Nucleus accumbens (tissue), 56 donors: ENCODE measurements at places on chromosomes 11 and 22.

GRCh38 chr22:47445212-47445611 is 682.8 kb downstream of the TBC1D22A start:
- no peak for DNase-seq

GRCh38 chr11:69459848-69460539 is 21.5 kb upstream of the LINC01488 start:
- no peak for DNase-seq

- DNase-seq: no peak
Measured at GRCh38 chr11:122681735-122682134, 26.2 kb downstream of the UBASH3B start.

GRCh38 chr11:9740202-9740883 is 76.5 kb downstream of the SWAP70 start:
- DNase-seq: no peak

DNA sequence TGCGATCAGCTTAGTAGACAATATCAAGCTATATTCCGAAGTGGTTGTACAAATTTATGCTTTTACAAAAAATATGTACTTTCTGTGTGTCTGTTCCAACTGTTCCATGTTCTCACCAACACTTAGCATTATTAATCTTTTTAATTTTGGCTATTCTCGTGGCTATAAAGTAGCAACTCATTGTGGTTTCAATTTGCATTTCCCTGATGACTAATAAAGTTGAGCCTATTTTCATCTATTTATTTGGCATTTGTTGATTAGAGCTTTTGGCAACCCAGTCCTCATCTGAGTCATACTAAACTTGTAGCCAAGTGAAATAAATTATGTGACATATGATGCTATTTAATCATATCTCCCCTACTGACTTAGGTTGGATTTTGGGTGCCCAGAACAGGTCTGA is 115.9 kb downstream of the FBXO7 start:
- DNase-seq: no peak

GRCh38 chr11:121553389-121553788 is 100.6 kb upstream of the SORL1-AS1 start:
- DNase-seq: no peak

DNA sequence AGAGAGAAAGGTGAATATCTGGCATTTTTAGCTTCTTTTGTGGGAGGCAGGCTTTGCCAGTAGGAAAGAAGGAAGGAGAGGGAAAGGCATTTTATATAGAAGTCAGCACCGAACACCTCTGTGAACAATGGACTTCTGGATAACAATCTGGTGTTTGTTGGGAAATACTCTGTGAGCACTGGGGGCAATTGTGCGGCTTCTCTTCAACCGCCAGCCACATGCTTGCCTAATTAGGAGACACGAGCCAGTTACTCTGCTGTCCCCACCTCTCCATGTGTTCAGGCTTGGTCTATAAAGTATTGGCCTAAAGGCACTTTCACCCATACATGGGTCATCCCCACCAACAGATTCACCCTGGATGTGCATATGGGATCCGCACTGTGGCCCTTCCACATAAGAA is 523.6 kb downstream of the NTM start:
- DNase-seq: no peak

DNA sequence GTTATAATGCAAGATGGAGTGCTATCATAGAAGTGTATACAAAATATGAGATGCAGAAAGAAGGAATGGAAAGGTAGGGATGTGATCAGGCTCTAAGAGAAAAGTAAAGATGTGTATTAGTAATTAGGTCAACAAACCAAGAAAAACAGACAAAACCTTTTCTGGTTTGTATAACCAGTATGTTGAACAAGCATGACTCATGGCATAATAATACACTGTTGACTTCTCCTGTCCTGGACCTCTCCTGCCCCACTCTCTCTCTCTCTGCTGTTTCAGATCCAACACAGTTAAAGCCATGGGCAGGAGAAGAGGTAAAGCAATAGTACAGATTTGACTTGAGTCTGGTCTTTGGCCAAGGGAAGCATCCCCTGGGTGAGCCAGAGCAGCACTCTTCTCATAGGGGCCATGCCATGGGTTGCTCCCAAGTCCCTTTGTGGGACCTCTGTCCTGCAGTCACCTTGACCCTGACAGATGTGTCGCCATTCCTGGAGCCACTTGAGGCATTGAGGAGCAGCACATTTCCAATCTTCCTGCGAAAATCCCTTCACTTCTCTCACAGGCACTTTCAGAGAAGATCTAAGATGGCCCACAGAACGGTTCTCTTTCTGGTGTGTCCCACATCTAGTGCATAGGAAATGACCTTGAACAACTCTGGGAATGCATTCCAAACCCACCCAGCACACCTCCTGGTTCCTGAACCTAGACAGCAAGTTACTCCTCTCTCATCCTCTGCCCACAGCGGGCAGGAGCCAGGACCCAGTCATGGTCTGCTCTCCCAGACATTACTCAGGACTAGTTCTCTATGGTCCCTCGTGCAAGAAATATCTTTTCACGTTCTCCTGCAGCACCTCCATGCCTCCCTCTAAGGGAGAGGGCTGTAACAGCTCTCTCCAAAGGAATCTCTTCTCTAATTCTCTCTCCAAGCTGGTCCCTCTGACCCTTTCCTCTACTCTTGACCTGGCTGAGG is 58.2 kb upstream of the PRSS23 start:
- DNase-seq: no peak

- no peak for DNase-seq
Measured at GRCh38 chr22:43036282-43036829, 21.4 kb upstream of the PACSIN2 start.

DNA sequence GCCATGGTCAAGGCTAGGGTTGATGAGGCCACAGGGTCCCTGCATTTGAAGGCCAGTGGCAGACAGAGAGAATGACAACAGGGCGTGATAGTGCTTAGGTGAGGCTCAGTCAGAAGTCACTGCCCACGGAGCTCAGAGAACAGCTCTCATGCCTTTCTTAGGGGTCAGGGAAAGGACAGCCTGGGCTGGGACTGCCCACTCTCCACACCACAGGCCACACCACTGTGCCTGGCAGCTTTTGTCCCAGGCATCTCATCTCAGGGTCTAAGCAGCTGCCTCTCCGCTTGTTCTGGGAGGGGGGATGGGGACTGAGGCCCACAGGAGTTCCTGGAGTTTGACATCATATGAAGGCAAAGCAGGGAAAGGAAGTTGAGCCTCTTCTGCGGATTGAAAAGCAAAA is 150.2 kb upstream of the B3GAT1 start:
- no peak for DNase-seq
